ENCODE measurements at places on chromosomes 3 and 15. TPM values are rescaled to one million over a fixed set of nuclear protein-coding genes. Genes with fewer than 3 reads are reported as not detected.

The NR2E3 gene
- not detected for total RNA-seq

The ERC2 gene
- total RNA-seq, result 1.6 TPM

The DPP8 gene
- 31.3 TPM for total RNA-seq

The HES1 gene
- 36.7 TPM for total RNA-seq

The TBC1D2B gene
- total RNA-seq, result 58.1 TPM

The FSD2 gene
- not detected for total RNA-seq

The WDR72 gene
- not detected for total RNA-seq

The FAM174B gene
- 21.9 TPM for total RNA-seq

The RBP2 gene
- not detected for total RNA-seq

The CYP8B1 gene
- total RNA-seq, result not detected

The RTP1 gene
- not detected for total RNA-seq

The GNB4 gene
- 77.6 TPM for total RNA-seq

All from chondrocyte (in vitro differentiated cells).